ENCODE measurements at places on chromosomes 2 and 18.

DNA sequence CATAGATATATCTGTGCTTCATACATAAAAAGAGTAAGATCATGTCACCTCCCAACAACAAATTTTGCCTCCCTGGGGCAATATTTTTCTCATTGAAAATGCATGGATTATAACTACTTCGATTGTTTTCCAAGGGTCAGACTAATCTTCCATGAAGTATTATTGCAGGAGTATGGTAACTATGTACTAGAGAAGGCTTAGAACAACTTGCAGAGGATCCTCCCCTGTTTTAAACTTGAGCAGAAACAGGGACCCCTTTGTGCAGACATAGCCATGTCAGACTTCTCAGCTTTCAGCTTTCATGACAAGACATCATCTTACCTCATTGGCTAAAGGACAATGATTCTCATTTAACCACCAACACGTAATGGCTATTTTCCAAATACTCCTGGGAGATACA, 13.2 kb upstream of the RAB27B start:
- no peak overlapping the region for H3K27ac ChIP-seq
- H3K4me3 ChIP-seq, result no peak overlapping the region
- H3K36me3 ChIP-seq, result no peaks in the 10 kb centered on the region
- H3K27me3 ChIP-seq, result no peaks in the 10 kb centered on the region
- H3K4me1 ChIP-seq, result no peaks in the 10 kb centered on the region

GRCh38 chr2:27721335-27721734, 50.2 kb upstream of the MRPL33 start:
- H3K4me1 ChIP-seq, result peaks cover 17% of the 10 kb centered on the region
- no peaks in the 10 kb centered on the region for H3K36me3 ChIP-seq
- DNase-seq, result no peak
- H3K27ac ChIP-seq, result no peak overlapping the region
- H3K27me3 ChIP-seq, result peaks cover 28% of the 10 kb centered on the region

DNA sequence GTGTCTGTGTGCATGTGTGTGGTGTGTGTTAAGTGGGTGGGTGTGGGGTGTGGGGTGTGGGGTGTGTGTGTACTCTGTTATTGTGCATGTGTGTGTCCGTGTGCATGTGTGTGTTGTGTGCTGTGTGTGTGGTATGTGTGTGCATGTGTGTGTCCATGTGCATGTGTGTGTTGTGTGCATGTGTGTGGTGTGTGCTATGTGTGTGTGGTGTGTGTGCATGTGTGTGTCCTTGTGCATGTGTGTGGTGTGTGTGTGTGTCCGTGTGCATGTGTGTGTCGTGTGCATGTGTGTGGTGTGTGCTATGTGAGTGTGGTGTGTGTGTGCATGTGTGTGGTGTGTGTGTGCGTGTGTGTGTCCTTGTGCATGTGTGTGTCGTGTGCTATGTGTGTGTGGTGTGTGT, 6.9 kb upstream of the OTOS start:
- no peak overlapping the region for H3K4me3 ChIP-seq
- peaks cover 2% of the 10 kb centered on the region for H3K4me1 ChIP-seq
- no peaks in the 10 kb centered on the region for H3K36me3 ChIP-seq
- DNase-seq, result no peak

- no peaks in the 10 kb centered on the region for H3K4me1 ChIP-seq
- peaks cover 4% of the 10 kb centered on the region for H3K36me3 ChIP-seq
- H3K27me3 ChIP-seq, result no peaks in the 10 kb centered on the region
- peak overlapping the region; percentile 74 for H3K4me3 ChIP-seq
Observed at GRCh38 chr2:68156419-68156818, 1.3 kb upstream of the PNO1 start.

- H3K27ac ChIP-seq, result no peak overlapping the region
- no peaks in the 10 kb centered on the region for H3K27me3 ChIP-seq
Observed at GRCh38 chr2:222572751-222573174, 83.1 kb downstream of the FARSB start.

GRCh38 chr2:157421331-157421944, 22.5 kb downstream of the CYTIP start:
- H3K4me1 ChIP-seq, result no peaks in the 10 kb centered on the region
- no peaks in the 10 kb centered on the region for H3K27me3 ChIP-seq
- H3K27ac ChIP-seq, result no peak overlapping the region
- H3K36me3 ChIP-seq, result no peaks in the 10 kb centered on the region
- no peak for DNase-seq

- H3K27me3 ChIP-seq, result no peaks in the 10 kb centered on the region
- peaks cover 11% of the 10 kb centered on the region for H3K4me1 ChIP-seq
- DNase-seq, result no peak
- H3K27ac ChIP-seq, result no peak overlapping the region
Observed at GRCh38 chr2:5748391-5748790, 56.2 kb downstream of the SOX11 start.

- no peaks in the 10 kb centered on the region for H3K4me1 ChIP-seq
- no peaks in the 10 kb centered on the region for H3K27me3 ChIP-seq
- H3K27ac ChIP-seq, result no peak overlapping the region
Observed at GRCh38 chr18:47635416-47635815, 295.0 kb downstream of the SMAD2 start.

GRCh38 chr2:157853820-157854219, 22.3 kb downstream of the ACVR1 start:
- peaks cover 4% of the 10 kb centered on the region for H3K4me1 ChIP-seq
- no peaks in the 10 kb centered on the region for H3K27me3 ChIP-seq
- no peak overlapping the region for H3K4me3 ChIP-seq
- H3K27ac ChIP-seq, result no peak overlapping the region
- no peak for DNase-seq

DNA sequence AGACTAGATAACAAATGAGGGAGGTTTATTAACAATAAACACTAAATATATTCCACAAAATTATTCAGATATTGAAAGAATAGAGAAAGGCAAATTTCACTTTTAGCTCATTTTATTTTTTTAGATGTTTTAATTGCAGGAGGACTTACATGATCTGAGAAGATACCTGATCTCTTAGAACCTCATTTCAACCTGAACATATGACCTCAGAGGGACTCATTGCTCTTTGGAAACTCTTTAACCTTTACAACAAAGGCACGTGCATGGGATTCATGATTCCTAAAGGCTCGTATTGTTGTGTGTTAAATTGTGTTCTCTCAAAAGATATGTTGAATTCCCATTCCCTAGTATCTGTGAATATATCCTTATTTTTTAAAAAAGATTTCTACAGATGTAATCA, 35.7 kb upstream of the ITGA4 start:
- no peaks in the 10 kb centered on the region for H3K36me3 ChIP-seq
- H3K27ac ChIP-seq, result no peak overlapping the region
- no peaks in the 10 kb centered on the region for H3K4me1 ChIP-seq
- H3K27me3 ChIP-seq, result peaks cover 3% of the 10 kb centered on the region
- no peak for DNase-seq

DNA sequence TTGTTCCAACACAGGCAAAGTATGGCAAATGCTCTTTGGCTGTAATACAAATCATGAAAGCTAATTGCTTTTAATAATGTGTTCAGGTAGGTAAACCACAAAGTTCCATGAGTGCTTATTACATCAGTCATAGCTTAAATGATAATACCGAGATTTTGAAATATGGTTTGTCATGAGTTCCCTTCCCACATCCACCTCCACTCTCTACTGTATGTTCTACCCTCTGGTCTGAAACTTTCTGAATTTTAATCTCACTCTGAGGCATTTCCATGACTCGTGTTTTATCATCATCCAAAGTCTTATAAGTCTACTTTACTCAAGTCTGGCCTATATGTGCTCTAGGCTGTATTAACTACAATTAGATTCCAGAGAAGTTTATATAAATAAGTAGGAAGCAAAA, 354.8 kb downstream of the AKAIN1 start:
- no peak overlapping the region for H3K27ac ChIP-seq
- no peak for DNase-seq
- H3K36me3 ChIP-seq, result no peaks in the 10 kb centered on the region
- H3K4me3 ChIP-seq, result no peak overlapping the region

DNA sequence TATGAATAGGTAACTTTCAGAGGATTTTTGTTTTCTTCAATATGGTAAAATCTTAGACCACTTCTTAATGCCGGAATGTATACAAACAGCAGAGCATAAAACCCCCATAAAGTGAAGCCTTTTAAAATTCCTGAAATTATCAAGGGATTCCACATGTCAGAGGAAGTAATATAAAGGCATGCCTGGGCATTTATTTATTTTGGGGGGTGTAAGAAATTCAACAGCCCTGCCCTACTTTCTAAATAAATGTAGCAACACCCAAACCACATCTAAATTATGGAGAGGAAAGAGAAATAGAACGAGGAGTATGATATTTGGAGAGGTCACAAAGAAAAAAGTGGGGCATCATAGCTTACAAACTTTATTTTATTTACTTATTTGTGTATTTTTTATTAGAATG, 9.9 kb downstream of the CHST9 start:
- no peak overlapping the region for H3K27ac ChIP-seq
- peaks cover 4% of the 10 kb centered on the region for H3K4me1 ChIP-seq
- H3K4me3 ChIP-seq, result no peak overlapping the region
- DNase-seq, result no peak

- no peak for DNase-seq
- H3K4me3 ChIP-seq, result no peak overlapping the region
- H3K27me3 ChIP-seq, result no peaks in the 10 kb centered on the region
- no peaks in the 10 kb centered on the region for H3K36me3 ChIP-seq
- H3K4me1 ChIP-seq, result peaks cover 1% of the 10 kb centered on the region
Observed at GRCh38 chr2:183255411-183255810, 131.2 kb downstream of the NUP35 start.

DNA sequence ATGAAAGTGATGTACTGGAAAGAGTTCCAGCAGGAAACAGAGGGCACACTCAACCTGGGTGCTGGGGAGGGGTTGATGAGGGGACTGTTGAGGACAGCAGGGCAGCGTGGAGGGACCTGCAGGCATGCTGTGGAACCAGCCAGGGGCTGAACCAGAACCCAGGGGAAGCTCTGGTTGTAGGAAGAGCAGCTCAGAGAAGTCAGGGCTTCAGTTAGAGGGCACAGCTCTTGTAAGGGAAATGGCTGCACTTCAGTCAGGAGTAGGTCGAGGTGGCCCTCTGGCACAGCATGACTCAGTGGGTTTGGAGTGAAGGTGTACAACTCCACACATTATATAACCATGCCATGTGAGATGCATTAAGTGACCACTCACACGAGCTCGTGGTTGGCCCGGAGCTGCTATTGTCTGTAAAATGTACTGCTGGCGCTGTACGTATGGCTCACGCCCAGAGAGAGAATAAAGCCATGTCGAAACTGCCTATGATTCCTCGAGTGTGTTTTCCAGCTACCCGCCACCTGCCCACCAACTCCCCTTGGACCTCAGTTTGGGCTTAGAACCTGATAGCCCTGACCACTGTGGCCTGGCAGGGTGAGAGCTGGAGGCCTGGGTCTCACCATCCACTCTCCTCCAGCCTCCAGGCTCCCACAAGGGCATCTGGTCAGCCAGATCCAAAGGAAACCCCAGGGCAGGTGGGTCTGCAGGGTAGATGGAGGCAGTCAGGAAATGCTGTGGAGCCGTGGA, 136.5 kb upstream of the HS6ST1 start:
- H3K4me1 ChIP-seq, result no peaks in the 10 kb centered on the region
- no peak overlapping the region for H3K27ac ChIP-seq
- H3K4me3 ChIP-seq, result no peak overlapping the region
- H3K36me3 ChIP-seq, result no peaks in the 10 kb centered on the region
- no peaks in the 10 kb centered on the region for H3K27me3 ChIP-seq

DNA sequence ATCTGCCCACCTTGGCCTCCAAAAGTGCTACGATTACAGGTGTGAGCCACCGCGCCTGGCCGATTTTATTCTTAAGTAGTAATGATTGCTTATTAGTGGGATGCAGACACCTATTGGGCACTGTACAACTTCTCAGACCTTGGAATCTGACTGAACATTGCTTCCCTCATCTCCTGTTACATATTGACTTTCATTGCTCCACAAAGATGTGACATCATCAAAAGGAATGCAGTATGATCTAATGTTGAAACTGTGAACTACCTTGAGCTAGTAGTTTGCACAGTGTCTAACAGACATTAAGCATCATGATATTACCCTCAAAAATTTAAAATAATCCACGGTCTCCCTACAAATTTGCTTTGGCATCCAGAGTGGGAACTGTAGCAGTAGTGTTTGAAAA, 109.8 kb upstream of the SIX2 start:
- H3K27ac ChIP-seq, result no peak overlapping the region
- no peaks in the 10 kb centered on the region for H3K27me3 ChIP-seq
- H3K4me1 ChIP-seq, result no peaks in the 10 kb centered on the region
- H3K4me3 ChIP-seq, result no peak overlapping the region
- no peak for DNase-seq
- no peaks in the 10 kb centered on the region for H3K36me3 ChIP-seq

GRCh38 chr2:10918661-10919409, 7.1 kb downstream of the KCNF1 start:
- H3K4me1 ChIP-seq, result peaks cover 7% of the 10 kb centered on the region
- H3K27me3 ChIP-seq, result peaks cover 8% of the 10 kb centered on the region
- H3K27ac ChIP-seq, result no peak overlapping the region
- no peak for DNase-seq
- no peaks in the 10 kb centered on the region for H3K36me3 ChIP-seq
- no peak overlapping the region for H3K4me3 ChIP-seq

- no peak overlapping the region for H3K4me3 ChIP-seq
- no peak for DNase-seq
- no peaks in the 10 kb centered on the region for H3K27me3 ChIP-seq
- H3K36me3 ChIP-seq, result no peaks in the 10 kb centered on the region
- H3K27ac ChIP-seq, result no peak overlapping the region
Observed at GRCh38 chr2:239017491-239018098, 169.7 kb downstream of the TWIST2 start.

DNA sequence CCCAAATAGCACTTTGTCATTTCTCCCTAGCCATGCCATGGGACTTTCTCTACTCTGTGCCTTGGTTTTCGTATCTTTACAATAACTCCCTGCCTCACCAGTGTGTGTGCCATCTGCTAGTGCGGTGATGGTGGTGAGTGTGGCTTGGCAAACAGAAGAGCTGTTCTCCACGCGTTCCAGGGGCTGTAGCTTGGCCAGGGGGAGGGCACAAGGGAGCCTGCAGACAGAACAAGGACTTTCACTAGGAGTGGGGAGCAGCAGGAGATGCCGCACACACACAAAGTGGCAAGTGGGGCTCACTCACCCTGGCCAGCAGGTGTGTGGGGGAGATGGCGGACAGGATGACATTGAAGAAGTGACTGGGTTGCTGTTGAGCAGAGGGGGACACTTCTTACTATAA, 196.9 kb downstream of the HAUS1 start:
- H3K27me3 ChIP-seq, result peaks cover 6% of the 10 kb centered on the region
- DNase-seq, result no peak
- H3K36me3 ChIP-seq, result no peaks in the 10 kb centered on the region
- H3K4me3 ChIP-seq, result no peak overlapping the region
- H3K4me1 ChIP-seq, result peaks cover 12% of the 10 kb centered on the region

- DNase-seq, result no peak
- H3K4me3 ChIP-seq, result no peak overlapping the region
Observed at GRCh38 chr18:9782073-9782857, 74.2 kb downstream of the RAB31 start.

DNA sequence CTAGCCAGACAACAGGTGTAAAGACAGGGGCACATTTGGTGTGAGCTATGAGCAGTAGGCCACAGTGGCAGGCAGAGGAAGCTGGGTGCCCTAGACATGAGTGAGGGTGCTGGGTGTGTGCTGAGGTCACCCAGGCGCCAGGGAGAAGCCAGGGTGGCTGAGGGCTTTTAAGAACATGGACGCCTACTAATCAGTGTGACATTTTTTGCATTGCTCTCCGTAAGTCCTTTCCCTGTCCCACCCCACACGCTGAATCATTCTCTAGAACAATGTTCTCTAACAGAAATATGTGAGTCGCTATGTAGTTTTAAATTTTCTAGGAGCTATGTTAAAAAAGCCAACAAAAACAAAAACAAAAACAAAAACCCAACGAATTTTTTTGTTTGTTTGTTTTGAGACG, 204.5 kb upstream of the REV1 start:
- no peaks in the 10 kb centered on the region for H3K4me1 ChIP-seq
- H3K27ac ChIP-seq, result no peak overlapping the region
- H3K36me3 ChIP-seq, result no peaks in the 10 kb centered on the region
- no peak for DNase-seq
